ENCODE measurements at places on chromosomes 1 and 21.

- no peak for DNase-seq
These were observed 16.8 kb downstream of the DUSP10 start for GRCh38 chr1:221724931-221725605.

DNA sequence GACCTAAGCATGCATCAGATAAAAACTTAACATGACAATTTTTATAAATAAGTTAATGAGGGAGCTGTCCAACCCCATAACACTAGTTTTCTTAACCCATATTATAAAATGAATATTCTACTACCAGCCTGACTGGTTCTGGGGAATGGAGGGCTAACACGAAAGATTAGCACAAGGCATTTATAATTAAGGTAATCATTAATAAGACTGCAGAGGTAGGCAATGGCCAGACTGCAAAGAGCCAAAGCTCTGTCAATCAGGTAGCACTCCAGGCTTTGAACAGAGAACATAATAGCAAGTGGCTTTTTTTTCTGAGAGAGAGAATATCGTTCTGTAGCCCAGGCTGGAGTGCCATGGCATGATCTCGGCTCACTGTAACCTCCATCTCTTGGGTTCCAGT is 20.6 kb upstream of the TMEM35B start:
- no peak for DNase-seq

GRCh38 chr1:22350171-22350923 is 101.3 kb upstream of the ZBTB40 start:
- no peak for DNase-seq

GRCh38 chr1:170967042-170967910 is 31.9 kb downstream of the MROH9 start:
- no peak for DNase-seq

GRCh38 chr1:997993-998744 is 1.7 kb downstream of the HES4 start:
- no peak for DNase-seq

GRCh38 chr1:231871471-231871870 is 244.9 kb downstream of the DISC1 start:
- DNase-seq = no peak

GRCh38 chr1:84426376-84426775 is 28.1 kb downstream of the DNASE2B start:
- no peak for DNase-seq

- no peak for DNase-seq
These were observed 75.2 kb upstream of the NGF start for GRCh38 chr1:115413208-115413607.

- DNase-seq = no peak
These were observed 45.6 kb upstream of the FASLG start for GRCh38 chr1:172613294-172613693.

- no peak for DNase-seq
These were observed 27.2 kb upstream of the MAN1A2 start for GRCh38 chr1:117339866-117340700.

GRCh38 chr1:214997685-214998084 is 84.9 kb upstream of the KCNK2 start:
- no peak for DNase-seq

DNA sequence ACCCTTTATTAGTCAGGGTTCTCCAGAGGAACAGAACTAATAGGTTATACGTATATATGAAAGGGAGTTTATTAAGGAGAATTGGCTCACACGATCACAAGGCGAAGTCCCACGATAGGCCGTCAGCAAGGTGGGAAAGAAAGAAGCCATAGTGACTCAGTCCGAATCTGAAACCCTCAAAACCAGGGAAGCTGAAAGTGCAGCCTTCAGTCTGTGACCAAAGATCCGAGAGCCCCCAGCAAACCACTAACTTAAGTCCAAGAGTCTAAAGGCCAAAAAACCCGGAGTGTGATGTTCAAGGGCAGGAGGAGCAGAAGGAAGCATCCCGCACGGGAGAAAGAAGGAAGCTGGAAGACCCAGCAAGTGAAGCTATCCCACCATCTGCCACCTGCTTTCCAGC is 9.9 kb downstream of the IFNLR1 start:
- no peak for DNase-seq

DNA sequence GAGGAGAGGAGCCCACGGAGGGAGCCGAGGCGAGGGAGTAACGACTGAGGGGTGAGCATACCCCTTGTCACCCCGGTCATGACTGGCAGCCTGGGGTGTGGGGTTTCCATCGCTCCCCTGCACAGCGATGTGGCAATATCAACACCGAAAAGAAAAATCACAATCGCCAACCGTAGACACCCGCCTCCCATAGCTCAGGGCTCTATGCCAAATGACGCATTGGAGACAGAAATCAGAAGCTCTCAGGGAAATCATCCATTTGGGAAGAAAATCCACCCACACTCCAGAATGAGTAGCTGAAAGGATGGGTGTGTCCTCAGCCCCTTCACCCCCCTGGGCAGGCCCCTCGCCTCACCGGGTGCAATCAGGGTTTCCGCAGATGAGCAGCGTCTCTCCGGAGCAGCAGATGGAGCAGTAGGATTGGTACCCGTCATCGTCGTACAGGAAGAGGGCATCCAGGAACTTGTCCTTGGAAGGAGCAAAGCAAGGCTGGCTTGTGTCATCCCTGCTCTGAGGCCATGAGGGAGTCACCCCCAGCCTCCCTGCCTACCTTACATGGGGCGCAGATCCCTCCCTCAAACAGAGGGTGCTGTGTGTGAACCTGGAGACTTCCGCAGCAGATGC is 2.5 kb downstream of the DNMT3L start:
- DNase-seq = no peak

- DNase-seq = no peak
These were observed 98.1 kb downstream of the KCTD3 start for GRCh38 chr1:215665215-215665614.

GRCh38 chr1:227927971-227928741 is 19.6 kb downstream of the WNT9A start:
- DNase-seq = no peak

DNA sequence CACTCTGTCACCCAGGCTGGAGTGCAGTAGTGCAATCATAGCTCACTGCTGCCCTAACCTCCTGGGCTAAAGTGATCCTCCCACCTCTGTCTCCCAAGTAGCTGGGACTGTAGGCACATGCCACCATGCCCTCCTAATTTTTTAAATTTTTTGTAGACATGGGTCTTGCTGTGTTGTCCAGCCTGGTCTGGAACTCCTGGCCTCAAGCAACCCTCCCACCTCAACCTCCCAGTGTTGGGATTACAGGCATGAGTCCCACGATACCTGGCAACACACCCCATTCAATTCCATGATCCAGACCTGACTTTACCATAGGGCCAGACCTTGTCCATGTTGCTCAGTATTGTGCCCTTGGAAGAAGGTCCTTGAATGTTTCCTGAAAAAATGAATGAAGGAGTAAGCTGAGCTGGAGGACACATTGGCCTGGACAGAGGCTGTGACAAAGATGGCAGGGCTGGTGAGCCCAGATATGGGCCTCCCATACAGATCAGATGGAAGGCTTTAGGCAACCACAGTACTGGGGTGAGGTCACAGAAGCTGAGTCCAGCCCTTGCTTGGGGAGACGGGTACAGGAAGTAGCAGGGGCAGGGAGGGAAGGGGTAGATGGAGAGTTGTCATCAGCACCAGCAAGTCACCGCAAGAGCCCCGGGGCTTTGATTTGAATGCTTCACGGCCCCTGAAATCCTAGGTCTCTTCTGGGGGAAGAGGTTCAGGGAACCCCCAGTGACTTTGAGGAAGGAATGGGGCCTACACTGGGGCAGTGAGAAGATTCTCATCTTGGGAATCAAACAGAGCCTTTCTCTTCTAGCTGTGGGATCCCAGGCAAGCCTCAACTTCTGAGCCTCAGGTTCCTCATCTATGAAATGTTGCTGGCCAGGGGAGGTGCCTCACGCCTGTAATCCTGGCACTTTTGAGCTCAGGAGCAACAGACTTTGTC is 40.1 kb upstream of the DMBX1 start:
- no peak for DNase-seq

DNA sequence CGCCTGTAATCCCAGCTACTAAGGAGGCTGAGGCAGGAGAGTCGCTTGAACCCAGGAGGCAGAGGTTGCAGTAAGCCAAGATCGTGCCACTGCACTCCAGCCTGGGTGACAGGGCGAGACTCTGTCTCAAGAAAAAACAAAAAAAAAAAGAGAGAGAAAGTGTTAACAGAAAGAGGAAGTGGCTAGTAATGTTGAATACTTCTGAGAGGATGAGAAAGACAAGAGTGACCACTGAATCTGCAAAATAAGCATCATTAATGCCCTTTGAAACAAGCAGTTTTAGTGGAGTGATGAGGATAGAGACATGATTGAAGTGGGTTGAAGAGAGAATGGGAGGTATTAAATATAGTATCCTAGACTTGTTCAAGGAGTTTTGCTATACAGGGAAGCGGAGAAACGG is 11.7 kb downstream of the MPZ start:
- DNase-seq = no peak

- DNase-seq = no peak
These were observed 57.9 kb upstream of the CXADR start for GRCh38 chr21:17455028-17455353.

DNA sequence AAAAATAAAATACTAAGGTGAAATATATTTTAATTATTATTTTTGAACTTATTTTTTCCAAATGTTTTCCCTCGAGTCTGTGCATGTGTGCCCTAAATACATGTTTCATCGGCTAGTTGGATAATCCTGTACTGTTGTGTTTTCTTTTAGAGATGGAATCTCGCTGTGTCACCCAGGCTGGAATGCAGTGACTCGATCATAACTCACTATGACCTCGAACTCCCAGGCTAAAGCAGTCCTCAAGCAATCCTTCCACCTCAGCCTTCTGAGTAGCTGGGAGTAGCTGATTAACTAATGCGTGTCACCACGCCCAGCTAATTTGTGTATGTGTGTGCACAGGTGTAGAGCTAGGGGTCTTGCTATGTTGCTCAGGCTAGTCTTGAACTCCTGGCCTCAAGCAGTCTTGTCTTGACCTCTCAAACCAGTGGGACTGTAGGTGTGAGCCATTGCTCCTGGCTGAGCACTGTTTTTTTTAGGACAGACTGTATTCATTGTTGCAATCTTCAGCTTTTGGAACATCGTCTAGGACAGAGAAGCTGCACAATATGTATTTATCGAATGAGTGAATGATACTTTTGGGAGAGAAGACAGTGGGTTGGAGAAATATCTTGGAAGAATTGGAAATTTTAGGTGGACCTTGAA is 4.8 kb upstream of the TMCO1 start:
- no peak for DNase-seq
